ENCODE measurements at places on chromosomes 11 and 22.

GRCh38 chr11:83678831-83679584, 392.8 kb upstream of the CCDC90B start:
- DNase-seq: no peak

DNA sequence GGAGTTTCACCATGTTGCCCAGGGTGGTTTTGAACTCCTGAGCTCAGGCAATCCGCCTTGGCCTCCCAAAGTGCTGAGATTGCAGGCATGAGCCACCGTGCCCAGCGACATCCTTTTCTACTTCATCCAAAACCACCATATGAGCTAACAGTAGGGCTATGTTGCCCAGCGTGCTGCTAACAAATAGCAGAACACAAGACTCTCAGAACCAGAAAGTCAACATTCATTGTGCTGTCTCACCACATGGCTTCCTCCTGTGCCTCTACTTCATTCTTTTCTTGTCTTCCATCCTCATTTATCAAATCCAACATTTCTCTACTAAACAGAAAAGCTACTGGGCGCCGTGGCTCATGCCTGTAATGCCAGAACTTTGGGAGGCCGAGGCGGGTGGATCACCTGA, 12.0 kb upstream of the DENND5A start:
- no peak for DNase-seq

DNA sequence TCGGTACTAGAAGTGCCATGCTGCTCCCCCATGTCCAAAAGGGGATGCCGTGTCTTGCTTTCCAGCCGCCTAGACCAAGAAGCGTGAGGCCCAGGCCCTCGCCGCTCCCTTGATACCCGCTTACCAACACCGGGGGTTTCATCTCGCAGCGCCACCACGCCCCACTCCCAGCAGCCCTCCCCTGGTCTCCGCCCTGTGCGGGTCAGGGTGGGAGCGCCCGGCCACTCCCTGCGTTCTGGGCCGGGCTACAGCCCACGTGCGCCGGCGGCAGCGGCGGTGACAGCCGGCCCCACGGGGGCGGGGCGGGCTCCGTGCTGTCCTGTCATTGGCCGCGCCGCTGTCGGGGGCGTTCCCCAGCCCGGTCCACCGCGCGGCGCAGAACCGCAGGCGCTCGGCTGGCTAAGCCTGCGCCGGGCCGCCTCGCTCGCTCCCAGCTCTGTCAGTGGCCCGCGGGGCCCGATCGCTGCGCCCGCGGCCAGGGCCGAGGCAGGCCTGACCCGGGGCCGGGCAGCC, at the start of gene MICAL2:
Gene MICAL2, plus strand, starts transcription at position 390 of the 513 bp plus-strand sequence. CDS start 51,566 bp downstream, outside the sequence.
- peak; percentile 77 for DNase-seq

DNA sequence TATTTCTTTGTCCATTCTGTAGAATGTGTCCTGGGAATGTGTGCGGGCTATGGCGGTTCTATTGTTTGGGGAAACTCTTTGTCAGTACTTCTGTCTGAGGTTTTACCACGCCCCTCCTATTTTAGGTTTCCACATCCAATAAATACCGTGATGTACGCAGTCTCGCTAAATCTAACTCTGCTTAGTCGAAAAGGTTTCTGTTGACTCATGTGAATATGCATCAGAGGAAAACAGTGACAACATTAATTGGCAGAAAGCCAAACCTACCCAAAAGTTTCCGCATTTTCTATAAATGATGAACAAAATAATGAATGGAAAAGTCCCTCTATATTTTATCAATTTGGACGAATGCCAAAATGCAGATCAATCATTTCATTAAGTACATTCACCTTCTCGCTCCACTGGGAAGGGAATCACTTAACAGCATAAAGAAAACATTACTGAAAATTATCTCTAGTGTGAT, 143.4 kb downstream of the MAML2 start:
- peak; percentile 51 for DNase-seq

DNA sequence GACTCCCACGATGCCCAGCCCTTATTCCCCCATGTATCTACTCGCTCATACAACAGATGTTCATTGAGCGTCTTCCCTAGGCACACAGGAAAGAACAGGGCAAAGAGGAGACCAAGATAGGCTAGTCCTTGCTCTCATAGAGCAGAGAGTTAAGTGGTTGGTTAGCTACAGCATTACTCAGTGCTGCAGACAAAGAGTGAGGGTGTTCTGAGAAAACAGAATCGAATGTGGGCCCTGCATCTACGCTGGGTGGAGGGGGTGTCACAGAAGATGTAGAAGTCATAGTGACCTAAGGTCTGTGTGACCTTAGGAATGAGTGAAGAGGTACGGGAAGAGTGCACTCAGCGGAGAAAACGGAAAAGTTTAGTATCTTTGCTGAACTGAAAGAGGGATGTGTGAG, 12.3 kb downstream of the PSMD13 start:
- DNase-seq: no peak

GRCh38 chr22:33726294-33726734, 194.0 kb downstream of the LARGE1 start:
- no peak for DNase-seq

- no peak for DNase-seq
These were observed 58.2 kb downstream of the TIMP3 start for GRCh38 chr22:32859743-32860142.

GRCh38 chr22:26842103-26842502, 184.7 kb downstream of the MIAT start:
- DNase-seq: no peak

DNA sequence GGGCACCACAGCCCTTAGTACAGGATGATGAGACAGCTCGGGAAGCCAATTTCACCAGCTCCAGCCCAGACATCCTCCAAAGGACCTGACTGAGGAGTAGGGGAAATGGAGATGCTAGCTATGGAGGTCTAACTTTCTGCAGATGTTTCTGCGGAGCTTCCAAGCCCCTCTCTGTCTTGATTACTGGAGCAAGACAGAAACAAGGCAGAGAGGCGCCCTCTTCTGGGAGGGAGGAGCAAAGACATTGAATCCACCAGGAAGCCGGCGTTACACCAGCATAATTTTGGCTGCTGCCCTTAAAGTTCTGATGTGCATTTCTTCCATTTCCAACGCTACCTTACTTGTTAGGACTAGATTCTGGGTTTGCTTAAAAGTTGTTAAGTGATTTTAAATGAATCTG, 107.3 kb upstream of the HSD17B12 start:
- DNase-seq: no peak

DNA sequence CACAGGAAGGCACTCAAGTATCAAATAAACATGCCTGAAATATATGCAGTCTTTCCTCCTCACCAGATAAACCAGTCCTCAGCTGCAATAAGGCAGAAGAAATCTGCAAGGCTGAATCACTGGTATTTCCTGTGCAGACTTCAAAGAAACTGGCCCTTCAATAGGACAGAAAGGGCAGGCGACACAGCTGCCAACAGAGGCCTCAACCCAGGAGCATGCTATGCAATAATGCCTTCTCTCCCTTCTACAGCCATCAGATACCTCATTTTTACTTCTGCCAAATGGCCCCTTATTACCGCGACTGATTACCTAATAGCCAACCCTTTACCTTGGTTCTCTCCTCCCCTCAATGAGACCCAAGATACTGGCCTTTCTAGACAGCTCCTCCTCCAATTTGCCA, 8.0 kb downstream of the NUMA1 start:
- DNase-seq: no peak

GRCh38 chr11:75087319-75088305, 9.1 kb downstream of the OR2AT4 start:
- DNase-seq: no peak

DNA sequence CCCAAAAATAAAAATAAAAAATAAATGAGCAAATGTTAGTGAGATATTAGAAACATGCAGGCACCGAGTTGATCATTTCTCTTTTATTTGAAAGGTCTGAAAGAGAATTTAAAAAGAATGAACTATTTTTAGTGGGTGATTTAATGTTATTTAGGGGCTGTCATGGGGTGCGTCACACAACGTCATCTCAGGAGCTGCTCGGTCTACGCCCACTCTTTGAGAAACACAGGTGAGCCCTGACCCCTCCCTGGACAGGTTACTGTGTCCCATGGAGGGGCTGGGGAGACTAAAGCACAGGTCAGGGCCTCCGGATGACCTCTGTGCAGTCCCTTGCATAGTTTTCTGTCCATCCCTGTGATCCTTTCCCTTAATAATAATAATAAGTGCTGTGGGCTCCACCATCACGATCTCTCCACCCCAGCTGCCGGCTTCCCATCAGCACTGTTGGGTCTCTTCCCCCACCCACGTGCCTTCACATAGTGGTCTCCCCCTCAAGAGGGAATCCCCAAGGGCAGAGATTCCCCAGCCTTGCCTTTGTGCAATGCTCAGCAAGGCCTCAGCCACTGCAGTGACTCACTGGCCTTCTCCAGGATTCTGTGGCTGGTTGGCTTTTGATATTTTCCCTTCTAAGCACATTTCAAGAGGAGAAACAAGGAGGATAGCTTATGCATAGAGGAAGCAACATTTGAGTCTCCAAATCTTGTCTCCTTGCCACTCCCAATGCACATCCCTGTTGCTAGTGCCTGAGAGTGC, 159.9 kb downstream of the TTC17 start:
- no peak for DNase-seq

DNA sequence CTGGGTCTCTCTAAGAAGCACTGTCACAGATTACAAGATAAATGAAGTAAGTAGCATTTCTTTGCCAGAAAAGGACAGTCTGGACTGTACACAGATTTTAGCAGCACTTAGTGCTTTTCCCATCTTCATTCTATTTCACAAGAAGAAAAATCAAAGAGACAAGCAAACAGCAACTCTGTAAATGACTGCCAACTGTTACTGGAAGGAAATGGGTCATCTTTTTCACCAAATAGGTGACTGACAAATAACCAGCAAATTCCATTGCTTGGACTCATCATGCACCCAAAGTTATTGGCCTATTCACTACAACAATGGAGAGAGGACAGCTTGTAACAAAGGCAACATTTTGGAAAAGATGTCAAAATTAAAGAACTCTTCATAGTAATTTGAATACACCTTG, 28.9 kb upstream of the CARD18 start:
- DNase-seq: no peak

DNA sequence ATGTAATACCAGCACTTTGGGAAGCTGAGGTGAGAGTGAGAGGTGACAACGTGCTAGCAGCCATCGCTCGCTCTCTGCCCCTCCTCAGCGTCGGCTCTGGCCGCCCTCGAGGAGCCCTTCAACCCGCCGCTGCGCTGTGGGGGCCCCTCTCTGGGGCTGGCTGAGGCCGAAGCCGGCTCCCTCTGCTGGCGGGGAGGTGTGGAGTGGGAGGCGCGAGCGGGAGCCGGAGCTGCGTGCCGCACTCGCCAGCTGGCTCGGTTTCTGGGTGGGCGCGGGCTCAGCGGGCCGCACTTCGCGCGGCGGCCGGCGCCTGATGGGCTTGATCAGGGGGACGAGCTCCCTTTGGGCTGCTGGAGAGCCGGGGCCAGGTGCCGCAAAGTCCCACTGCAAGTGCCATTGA, 98.9 kb upstream of the UBASH3B start:
- DNase-seq: no peak

DNA sequence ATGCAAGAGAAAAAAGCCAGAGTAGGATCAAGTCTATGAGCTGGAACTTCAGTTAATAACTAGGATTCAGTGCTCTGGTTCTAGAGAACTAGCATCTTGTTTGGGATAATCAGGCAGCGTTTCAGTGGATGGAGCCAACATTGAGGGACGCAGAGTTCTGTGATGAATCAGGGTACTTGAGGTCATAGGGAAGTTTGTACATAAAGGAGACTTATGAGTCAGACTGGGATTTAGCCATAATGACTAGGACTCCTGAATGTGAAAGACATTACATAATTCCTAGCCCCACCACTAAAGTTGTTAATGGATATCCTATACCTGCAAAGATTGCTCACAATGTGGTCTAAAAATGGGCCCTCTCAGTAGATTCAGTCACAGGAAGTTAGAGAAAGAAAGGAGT, 6.8 kb downstream of the SLN start:
- DNase-seq: no peak

- DNase-seq: no peak
These were observed 2.9 kb downstream of the KIRREL3 start for GRCh38 chr11:126997641-126998040.

- DNase-seq: no peak
These were observed 1339.3 kb downstream of the TBC1D22A start for GRCh38 chr22:48101704-48102103.

DNA sequence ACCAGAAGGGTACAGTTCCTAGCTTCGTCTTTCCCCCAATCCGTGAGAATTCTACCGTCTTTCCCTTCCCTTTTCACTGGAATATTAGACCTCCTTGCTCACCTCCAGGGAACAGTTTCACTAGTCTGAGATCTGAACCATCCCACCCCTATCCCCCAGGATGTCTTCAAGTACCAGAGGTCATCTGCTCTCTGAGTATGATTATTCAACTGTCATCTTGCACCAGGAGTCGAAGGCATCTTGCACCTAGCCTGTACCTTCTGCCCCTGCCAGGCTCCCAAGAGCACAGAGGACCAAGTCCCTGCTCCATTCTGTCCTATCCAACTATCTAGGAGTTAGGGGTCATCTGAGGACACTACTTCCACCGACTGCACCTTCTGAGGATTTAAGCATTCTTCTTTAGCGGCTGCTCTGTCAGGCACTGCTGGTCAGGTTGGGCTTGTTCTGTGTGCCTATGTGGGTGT, 804 bp downstream of the ACER3 start:
- no peak for DNase-seq

GRCh38 chr11:78893996-78894395, 319.3 kb upstream of the NARS2 start:
- DNase-seq: no peak

GRCh38 chr22:37419969-37420685, 7.2 kb downstream of the ELFN2 start:
- DNase-seq: no peak

GRCh38 chr22:41619979-41620588, 759 bp downstream of the DESI1 start:
- DNase-seq: no peak

DNA sequence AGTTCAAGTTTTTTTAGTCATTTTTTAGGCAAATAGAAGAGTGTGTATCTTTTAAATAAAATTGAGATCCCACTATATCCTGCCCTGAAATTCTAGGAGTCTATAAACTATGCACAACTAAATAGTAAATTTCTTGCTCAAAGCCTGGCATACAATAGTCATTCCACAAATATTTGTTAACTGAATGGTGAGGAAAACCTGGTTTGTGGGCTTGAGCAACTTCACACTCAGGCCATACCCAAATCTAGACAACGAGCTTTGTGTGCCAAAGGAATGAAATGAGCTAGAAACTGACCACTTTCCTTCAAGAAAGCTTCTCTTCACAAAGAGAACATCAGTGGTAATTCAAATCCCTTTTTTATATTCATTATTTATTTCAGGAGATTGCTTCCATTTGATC, 39.6 kb upstream of the AMOTL1 start:
- no peak for DNase-seq

All from stimulated activated CD4-positive, alpha-beta T cell treated with anti-CD3 and anti-CD28 coated beads, Interleukin-2, amount 100 ng/mL, for 4 hours (primary cell).